NK-92 treated with Interleukin-12 subunit alpha and Interleukin-12 subunit beta, amount 100 ng/mL, for 24 hours (cell line): ENCODE measurements at places on chromosomes 11 and 22.
A peak's percentile ranks its signal among the peaks of the same experiment; 100 is the strongest.

DNA sequence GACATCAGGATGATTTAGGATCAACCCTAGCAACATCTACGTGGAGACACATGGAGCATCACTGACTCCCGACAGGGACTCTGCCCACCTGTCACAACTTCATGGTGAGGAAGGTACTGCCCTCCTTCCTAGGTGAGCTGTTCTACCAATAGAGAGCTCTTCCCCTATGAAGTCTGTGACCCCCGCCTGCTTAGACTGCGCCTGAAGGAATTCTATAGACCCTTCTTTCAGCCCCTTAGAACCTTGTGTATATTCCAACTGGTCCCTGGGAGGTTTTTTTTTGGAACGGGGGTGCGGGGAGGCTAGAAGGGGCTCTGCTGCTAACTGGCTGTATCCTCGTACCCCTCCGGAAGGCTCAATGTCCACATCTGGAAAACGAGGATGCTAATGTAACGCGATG is 566 bp downstream of the INTS4 start:
- no peak for DNase-seq

- no peak for DNase-seq
Measured at GRCh38 chr11:9675691-9676090, 11.8 kb downstream of the SWAP70 start.

GRCh38 chr11:8040261-8040920 is 40.6 kb upstream of the TUB start:
- no peak for DNase-seq

- DNase-seq: no peak
Measured at GRCh38 chr11:79150966-79151365, 289.9 kb downstream of the TENM4 start.

GRCh38 chr11:15113381-15113780 is 1.3 kb upstream of the INSC start:
- peak; percentile 33 for DNase-seq

GRCh38 chr11:34659096-34659733 is 38.3 kb downstream of the EHF start:
- no peak for DNase-seq

- no peak for DNase-seq
Measured at GRCh38 chr22:26047920-26048319, 121.3 kb upstream of the SEZ6L start.

DNA sequence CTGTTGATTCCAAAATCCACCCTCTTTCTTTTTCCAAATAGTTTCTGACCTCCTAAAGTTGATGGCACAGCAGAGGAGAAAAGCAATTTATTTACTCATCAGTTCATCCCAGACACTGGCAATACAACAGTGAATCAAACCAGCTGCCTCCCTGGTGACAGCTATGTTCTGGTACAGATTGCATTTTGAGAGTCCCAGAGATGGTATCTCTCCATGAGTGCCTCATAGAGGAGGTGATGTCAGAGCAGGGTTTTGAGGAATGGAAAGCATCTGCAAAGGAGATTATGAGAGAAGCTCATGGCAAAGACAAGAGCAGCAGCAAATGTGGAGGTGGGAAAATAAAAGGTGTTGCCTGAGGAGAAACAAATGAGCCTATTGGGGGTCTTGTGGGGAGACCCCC is 377.2 kb downstream of the MN1 start:
- no peak for DNase-seq

GRCh38 chr22:27913162-27913741 is 5.8 kb downstream of the PITPNB start:
- no peak for DNase-seq

- DNase-seq: peak; percentile 35
Measured at GRCh38 chr11:10645212-10645795, 48.3 kb downstream of the IRAG1 start.

- DNase-seq: no peak
Measured at GRCh38 chr22:47398491-47398890, 636.0 kb downstream of the TBC1D22A start.

DNA sequence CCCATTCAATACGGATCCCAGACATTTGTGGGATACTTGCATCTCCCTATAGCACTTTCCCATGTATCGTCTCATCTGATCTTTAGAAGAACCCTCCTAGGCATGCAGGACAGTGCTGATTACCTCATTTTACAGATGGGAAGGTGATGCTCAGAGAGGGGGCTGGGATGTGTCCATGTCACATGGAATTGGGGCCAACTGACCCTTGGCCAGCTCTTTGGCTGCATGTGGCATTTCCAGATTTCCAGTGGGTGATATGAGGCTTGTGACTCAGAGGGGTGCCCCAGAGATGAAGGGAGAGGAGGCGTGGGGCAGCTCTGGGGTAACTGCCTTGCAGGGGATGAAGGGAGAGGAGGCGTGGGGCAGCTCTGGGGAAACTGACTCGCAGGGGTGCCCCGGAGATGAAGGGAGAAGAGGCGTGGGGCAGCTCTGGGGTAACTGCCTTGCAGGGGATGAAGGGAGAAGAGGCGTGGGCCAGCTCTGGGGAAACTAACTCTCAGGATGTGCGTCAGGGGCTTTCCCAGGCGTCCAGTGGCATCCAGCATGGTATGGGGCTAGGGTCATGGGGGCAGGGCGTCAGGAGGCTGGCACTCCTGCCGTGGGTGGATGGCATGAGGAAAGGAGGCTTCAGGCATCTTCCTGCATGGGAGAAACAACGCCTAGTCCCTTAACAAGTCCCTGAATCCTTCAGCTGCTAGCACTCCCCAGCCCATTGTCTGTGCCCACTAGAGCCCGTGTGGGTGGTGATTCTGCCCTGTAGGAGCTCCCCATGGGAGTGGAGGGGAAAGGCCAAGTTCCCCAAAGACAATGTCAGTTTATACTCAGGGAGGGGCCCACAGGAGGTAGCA is 11.9 kb upstream of the CERK start:
- DNase-seq: no peak

DNA sequence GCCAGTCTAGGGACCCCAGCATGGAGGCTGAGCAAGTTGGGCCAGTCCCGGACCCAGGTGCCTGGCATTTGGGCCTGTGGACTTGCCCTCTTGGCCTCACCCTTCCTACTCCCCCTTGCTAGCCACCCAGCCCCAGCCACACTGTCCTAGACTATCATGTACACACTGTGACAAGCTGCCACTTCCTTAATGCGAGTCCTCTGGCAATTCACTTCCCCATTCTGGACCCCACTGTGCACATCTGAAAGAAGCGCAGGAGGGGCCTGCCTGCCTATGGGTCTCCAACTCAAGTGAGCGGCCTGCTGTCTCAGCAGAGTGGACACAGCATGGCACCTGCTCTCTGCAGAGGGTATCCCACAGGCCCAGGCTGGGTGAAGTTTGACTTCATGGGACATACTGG is 68.5 kb upstream of the LMO1 start:
- no peak for DNase-seq
